ENCODE measurements at places on chromosomes 11 and 22.

GRCh38 chr11:7449841-7450214 is 35.5 kb upstream of the OLFML1 start:
- no peak for DNase-seq

DNA sequence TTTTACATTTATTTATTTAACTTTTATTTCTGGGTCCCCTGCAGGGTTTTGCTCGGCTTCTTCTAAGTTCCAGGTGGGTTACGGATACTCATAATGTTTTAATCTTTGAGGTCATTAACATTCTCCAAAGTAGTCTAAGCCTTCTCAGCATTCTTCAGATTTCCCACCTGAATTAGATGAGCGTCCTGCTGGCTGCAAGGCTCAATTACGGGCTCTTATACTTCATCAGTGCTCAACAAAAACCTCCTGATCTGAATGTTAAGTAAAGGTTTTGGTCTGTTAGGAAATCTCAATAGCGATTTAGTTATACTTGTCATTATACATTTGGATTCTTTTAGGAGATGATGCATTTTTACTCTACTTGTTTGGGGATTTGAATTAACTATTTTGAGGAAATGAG is 27.3 kb upstream of the NFRKB start:
- DNase-seq: no peak

DNA sequence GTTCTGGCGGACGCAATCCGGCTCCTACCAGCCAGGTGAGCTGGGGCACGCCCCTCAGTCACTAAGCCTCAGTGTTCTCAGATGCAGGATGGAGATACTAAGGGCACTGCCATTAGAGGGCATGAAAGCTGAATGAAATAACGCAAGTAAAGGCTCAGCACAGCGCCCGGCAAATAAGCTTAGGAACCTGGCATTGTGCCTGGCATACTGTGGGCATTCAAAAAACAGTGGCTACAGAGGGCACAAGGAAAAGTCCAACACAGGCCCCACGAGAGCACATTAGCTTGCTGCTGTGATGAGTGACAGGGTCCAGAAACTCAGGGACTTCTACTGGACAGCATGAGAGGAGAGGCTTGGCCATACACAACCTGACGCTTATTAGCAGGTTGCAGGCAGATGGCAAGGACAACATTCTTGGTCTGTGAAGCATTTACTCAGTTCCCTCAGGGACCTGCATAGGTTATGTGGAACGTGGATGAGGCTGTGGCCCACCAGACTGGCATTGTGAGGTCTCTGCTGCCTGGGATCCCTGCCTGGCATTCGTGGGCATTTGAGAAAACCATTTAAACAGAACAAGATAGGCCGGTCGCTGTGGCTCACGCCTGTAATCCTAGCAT is 12.2 kb downstream of the TXN2 start:
- no peak for DNase-seq

DNA sequence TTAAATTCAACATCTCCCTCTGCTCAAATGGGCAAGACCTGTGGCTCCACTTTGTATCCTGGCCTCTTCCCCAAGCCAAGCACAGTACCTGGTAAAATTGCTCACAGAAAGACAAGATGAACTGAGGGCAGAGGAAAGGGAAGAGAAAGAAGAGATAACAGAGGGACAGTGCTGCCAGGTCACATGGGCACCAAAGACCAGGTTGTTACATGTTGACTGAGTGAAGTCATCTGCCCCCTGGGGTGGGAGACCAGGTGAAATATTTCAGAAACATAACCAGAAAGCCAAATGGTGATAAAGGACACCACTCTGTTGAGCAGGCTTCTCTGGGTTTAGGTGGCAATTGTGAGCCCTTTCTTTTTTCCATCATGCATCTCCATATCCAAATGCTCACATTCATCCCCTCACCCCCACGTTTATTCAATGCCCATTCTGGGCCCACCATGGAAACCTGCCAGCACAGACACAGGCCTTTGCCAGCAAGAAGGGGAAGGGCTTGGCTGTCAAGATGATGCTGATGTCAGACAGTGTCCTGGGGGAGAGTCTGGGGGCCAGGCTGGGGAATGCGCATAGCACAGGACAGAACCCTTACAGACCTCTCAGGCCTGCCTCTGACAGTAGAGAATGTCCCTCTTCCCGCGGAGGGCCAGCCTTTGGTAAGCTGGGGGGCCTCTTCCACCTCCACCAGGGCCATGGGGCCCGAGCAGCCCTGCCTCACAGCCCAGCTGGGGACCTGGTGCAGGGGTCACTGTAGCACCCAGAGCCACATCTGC is 51.6 kb downstream of the DGCR2 start:
- DNase-seq: no peak

- no peak for DNase-seq
These were observed 771.7 kb downstream of the TBC1D22A start for GRCh38 chr22:47533961-47534803.

DNA sequence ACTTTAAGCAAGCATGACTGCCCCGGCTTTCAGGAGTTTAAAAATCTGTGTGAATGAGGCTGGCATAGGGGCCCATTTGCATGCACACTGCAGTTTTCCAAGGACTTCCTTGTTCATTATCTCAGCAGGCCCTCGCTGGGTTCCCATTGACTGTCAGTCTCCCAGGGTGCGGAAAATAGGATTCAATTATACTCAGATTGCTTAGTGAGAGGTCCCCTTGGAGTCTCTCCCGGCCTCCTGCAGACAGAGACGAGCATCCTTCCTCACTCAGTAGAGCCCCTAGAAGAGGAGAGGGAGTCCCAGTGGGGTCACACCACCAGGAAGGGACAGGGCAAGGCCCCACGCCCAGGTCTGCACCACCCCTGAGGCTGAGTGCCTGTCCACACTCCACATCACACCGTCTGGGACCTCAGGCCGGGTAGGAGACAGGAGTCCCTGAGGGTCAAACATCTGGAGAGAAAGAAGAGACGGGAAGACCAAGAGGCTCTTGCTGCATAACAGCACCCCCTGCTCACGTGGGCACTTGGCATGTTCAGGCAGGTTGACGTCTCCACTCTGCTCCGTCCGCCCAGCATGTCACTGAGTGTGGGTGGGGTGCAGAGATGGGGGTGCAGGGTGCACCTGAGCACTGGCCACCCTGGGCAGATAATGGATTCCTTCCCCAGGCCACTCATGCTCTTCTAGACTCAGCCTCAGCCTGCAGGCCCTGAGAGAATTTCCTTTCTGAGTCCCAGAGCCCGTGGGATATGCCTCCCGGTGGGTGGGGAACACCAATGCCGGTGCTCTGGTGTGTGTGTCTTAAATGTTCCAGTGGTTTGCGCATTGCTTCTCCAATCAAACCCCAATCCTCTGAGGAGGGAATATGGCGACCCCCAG is 58.8 kb downstream of the MCM5 start:
- DNase-seq: no peak

DNA sequence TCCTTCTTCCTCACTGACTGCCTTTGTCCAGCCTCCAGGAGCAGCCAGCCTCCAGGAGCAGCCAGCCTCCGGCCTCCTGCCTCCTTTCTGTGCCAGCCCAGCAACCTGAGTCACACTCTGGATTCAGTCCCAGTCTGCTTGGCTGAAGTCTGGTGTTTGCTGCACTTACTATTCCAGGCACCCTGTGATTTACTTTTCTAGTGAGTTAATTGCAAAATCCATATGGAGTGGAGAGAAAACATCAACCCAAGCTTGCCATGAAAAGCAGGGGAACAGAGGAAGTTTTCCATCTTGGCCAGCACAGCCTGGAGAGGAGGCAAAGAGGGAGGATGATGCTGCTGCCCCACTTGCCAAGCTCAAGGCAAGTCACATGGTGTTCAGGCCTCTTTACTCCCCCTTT is 400.5 kb downstream of the TENM4 start:
- DNase-seq: no peak

GRCh38 chr11:30002157-30002785 is 14.6 kb downstream of the KCNA4 start:
- no peak for DNase-seq

GRCh38 chr11:125494974-125495725 is 915 bp downstream of the FEZ1 start:
- peak; percentile 71 for DNase-seq

- no peak for DNase-seq
These were observed 16.2 kb downstream of the SHISA8 start for GRCh38 chr22:41898645-41899044.

DNA sequence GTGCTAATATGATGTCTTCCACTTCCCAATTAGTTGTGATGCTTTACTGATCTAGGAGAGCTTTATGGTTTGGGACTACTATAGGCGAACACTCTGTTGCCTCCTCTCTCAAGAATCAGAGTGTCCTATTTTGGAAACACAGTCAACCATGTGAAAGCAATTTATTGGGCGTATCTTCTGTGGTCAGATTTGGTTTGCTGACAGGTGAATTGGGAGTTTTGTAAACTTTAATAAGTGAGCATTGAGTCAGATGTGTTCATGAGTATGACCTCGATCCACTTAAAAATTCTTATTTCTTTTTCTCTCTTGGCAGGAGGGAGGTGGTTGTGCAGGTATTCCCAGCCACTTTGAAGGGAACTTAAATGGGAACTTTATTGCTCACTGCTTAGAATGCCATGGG is 4.4 kb downstream of the CAT start:
- no peak for DNase-seq

- DNase-seq: no peak
These were observed 64.5 kb upstream of the PHOX2A start for GRCh38 chr11:72308226-72309073.

- no peak for DNase-seq
These were observed 415.2 kb downstream of the TENM4 start for GRCh38 chr11:79025622-79026021.

DNA sequence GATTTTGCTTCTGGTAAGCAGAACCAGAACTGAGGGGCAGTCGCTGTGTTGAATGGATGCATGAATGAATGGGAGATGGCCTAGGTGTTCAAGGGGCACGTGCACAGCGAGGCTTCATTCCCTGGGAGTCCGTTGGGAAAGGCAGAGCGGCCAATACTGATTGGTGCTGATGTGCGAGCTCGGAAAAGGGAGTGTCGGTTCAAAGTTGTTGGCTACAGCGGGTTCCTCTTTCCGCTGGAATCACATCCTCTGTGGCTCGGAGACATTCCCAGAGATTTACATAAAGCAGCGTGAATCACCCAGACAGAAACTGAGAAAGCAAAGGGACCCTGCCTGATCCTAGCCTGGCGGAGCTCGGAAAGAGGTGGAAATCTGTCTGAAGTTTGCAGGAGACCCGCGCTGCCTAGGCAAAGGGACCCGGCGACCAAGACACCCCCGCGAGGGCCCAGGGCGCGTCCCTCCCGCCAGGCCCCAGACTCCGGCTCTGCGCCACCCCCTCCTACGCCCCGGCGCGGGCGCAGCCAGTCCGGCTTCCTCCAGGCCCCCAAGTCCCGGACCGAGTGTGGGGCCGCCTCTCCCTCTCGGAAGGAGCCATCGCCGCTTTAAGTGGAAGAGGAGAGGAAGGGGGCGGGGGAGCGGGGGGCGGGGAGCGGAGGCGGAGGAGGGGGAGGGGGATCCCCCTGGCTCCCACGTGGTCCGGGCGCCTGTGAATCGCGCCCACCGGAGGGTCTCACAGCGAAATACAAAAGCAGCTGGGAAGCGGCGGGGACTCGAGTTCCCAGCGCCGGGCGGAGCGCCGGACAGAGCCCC is at the start of gene FJX1:
TSS of gene FJX1 (plus strand) at position 774 of the 810 bp plus-strand sequence. CDS start 177 bp downstream, outside the sequence.
- DNase-seq: peak; percentile 60

- no peak for DNase-seq
These were observed 32.3 kb upstream of the ME3 start for GRCh38 chr11:86704710-86705109.

GRCh38 chr11:134272381-134273316 is 3.5 kb upstream of the GLB1L3 start:
- no peak for DNase-seq

- DNase-seq: no peak
These were observed 219.4 kb upstream of the RAG2 start for GRCh38 chr11:36817336-36817965.

GRCh38 chr11:90753546-90753945 is 530.7 kb upstream of the CHORDC1 start:
- no peak for DNase-seq

DNA sequence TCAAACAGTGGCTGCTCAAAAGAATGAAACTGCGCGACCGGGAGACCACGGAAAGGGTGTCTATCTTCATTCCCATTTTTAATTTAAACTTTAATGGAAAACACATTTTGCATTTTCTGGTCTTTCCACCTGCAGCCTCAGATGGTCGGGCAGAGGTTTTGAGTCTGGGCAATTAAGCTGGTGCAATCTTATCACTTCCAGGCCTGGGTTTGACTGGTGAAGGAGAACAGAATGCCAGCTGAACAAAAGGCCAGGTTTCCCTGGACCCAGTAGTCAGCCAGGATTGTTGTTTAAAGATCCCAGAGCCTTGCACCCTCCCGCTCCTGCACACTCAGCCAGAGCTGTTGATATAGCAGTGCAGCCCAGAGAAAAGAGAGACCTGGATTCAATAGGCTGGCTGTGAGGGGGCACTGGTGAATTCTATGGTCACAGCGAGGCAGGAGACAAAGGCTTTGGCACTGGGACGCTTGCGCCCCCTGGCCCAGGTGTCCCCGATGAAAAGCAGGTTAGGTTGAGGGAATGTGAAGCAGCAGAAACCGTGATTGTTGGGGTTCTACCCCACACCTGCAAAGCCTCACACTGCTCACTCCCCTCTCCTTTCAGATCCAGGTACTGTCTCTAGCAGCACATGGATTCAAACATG is 83.6 kb downstream of the FLI1 start:
- no peak for DNase-seq

- no peak for DNase-seq
These were observed 322.8 kb downstream of the GUCY1A2 start for GRCh38 chr11:106695506-106695905.

GRCh38 chr11:44176546-44177213 is 81.2 kb downstream of the EXT2 start:
- no peak for DNase-seq

- DNase-seq: no peak
These were observed 207.9 kb downstream of the DYNC2H1 start for GRCh38 chr11:103317118-103317517.

DNA sequence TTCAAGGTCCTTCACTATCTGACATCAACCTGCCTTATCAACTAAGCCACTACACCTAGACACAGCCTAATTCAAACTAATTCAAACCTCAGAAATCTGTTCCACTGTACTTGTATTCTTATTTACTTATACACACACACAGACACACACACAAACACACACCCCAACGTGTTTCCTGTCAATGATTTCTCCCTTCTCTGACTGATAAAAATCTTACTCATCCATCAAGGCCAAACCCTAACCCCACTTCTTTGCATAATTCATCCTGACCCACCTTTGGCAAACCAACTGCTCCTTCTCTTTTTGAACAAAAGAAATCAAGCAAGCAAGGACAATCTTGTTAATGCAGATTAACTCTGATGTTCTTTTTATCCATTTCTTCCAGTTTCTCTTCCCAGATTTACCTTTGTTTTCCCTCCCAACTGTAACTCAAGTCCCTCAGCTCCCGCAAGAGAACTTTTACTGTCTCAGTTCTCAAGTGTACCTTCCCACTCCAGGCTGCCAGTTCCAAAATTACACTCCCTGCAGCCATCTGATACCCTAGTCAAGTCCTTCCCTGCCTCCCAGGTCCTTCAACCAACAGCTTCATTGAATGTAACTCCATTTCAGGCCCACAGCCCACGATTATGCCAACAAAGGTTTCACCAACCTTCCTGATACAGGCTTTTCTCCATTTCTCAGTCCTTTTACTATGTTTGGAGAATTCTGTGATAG is 78.3 kb downstream of the PAK1 start:
- DNase-seq: no peak

- no peak for DNase-seq
These were observed 129.0 kb downstream of the PKNOX2 start for GRCh38 chr11:125293596-125293995.

Measured in hypothalamus (tissue), 51 donors.